ENCODE measurements at places on chromosomes 7 and 10. TPM values are rescaled to one million over a fixed set of nuclear protein-coding genes. Genes with fewer than 3 reads are reported as not detected.

The PON1 gene
- total RNA-seq = not detected

The TFPI2 gene
- 48.9 TPM for total RNA-seq

- no peak for DNase-seq
Measured at GRCh38 chr10:21488246-21488956, 37.1 kb downstream of the SKIDA1 start.

The TMEM236 gene
- not detected for total RNA-seq

DNA sequence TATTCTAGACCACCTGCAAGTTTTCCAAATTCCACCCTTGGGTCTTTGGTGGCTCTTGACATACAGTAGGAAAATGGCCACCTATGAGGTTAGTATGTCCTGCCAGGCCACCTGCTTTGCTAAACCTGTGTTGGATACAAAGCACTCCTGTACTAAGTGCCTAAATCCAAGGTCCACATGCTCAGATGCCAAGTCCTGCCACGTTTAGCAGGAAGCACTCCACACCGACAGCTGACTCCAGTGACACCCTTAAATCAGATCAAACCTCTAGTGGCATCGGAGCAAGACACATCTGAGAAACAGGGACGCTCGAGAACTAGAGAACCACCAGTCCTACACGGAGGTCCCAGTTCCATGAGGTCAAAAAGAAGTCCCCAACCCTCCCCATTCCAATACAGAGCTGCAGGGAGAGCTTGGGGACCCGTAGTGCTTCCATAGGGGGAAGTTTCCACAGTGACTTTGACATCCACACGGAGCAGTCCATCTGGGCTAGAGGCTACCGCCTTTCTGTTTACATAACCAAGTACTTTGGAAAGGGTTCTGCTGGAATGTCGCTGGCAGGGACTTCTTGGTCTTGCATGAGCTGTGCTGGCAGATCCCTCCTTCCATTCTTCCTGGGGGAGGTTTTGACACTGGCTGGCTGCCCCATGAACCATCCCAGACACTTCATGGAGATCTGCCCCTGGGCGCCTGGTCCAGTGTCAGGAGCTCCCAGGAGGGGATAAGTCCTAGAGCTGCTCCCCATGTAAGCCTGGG lies 290.6 kb downstream of the PRPF18 start:
- peak; percentile 57 for DNase-seq

DNA sequence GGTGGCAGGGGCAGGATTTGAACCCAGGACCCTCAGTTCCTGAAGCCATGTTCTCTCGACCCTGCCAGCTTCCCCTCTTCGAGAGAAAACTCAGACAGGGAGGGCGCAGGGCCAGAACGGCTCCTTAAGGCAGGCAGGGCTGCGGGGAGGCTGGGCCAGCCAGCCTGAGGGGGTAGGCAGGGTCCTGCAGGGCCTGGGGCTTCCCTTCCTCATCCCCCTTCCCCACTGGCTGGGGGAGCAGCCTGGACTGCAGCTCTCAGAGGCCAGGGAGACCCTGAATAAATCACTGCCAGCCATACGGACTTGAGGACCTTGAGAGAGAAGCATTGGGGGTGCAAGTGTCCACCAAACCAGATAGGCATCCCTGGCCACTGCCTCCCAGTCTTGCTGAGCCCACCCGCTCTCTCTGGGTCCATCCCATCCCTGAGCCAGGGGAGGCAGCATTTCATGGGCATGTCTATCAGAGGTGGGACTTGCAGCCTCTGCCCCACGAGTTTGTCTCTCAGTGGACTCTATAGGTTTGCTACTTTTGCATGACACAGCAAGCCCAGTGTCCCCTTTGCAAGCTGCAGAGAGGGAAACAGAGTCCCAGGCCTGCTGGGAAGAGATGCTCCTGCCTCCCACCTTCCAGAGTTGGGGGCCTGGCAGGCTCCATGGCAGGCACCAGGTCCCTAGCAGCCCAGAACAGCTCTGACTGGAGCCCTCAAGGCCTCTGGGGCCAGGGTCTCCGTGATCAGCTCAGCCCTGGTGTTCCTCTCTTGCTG lies 70.9 kb downstream of the MYL10 start:
- no peak for DNase-seq

- DNase-seq = no peak
Measured at GRCh38 chr7:117808341-117808757, 64.9 kb downstream of the CTTNBP2 start.

DNA sequence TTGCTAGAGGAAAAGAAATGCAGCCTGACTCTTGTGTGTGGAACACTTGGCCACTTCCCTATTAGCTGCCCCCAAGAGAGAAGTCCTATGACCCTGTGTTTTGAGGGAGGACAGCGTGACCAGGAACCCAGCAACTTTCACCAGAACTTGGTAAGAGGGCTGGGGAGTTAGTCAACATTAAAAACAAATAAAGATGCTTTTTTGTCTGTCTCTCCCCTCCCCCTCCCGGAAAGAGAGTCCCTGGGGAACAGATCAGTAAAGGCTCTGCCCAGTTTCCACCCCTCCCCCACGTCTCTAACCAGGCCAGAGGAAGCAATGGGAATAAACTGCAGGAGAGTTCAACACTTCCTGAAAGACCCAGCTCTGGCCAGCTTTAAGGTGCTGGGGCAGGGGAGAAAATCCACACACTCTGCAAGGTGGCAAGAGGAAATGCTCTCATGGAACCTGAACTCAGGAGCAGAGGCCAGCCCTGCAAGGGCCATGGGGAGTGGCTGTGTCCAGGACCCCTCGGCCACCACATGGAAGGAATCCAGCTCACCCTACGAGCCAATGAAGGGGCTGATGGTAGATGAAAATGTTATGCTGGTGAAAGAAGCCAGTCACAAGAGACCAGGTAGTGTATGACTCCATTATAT lies 21.5 kb downstream of the SH3PXD2A start:
- DNase-seq = no peak

DNA sequence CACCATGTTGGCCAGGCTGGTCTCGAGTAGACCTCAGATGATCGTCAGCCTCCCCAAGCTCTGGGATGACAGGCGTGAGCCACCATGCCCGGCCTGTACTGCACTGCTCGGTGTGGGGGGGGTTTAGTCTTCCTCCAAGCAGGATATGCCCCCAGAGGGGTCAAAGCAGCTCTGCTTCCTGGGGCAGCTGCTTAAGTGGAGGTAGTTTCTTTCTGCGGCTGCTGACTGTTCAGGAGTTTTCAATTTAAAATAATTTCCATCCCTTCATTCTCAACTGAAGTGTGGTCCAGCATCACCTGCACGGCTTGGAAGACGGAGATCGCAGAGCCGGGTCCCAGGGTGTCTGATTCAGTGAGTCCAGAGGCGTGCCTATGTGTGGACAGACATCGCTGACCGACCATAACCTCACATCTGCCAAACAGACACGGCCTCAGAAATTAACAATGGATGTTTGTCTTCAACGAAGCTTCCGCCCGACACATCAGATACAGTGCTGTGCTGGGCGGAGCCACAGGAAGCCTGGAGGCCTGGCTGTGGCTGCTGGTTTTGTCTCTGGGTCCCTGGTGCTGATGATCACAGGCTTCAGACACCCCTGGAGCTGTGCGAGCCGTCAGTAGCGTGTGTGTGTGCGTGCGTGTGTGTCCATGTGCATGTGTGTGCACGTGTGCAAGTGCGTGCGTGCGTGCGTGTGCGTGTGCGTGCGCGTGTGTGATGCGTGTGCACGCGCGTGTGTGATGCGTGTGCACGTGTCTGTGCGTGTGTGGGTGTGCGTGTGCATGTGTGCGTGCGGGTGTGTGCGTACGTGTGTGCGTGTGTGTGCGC lies 226.5 kb upstream of the PITRM1 start:
- DNase-seq = no peak

DNA sequence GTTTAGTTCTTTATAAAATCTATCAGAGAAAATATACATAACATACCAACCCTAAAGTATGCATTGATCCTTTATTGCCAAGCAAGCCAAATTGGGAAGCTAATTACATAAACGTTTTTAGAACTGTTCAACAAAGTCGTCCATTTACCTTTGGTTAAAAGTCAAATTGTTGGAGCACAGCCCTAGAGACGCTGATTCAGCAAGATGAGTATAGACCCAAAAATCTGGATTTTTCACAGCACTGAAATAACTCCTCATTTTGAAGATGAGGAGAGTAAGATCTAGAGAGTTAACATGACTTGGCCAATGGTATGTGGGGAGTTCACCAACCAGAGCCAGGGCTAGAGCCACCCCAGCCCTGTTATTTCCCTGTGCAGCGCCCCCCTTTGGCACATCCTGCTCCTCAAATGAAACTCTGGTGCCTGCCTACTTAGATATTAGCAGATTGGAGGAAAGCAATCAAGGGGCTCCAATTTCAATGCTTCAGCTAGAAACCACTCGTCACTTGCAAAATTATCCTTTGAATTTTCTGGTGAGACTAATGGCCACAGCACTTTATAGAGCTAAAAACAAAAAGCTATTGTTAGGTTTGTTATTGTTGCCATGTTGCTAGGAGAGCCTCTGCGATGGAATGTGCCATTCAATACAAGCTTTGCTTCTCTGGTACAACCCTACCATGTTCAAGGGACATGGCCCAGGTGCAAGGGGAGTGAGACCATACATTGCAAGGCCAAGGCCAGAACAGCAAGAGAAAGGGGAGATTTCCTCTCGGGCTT lies 132.6 kb upstream of the ZEB1 start:
- DNase-seq = no peak

DNA sequence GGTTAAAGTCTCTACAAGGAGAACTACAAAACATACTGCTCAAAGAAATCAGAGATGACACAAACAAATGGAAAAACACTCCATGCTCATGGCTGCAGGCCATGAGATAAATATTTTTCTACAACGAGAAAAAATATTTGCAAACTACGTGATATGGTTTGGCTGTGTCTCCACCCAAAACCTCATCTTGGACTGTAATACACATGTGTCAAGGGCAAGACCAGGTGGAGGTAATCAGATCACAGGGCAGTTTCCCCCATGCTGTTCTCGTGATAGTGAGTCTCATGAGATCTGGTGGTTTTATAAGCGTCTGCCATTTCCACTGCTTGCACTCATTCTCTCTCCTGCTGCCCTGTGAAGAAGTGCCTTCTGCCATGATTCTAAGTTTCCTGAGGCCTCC lies 57.8 kb downstream of the COA1 start:
- no peak for DNase-seq
